Panc1 (cell line): ENCODE measurements at places on chromosomes 6 and 20. TPM values are rescaled to one million over a fixed set of nuclear protein-coding genes. Genes with fewer than 3 reads are reported as not detected.

GRCh38 chr6:158912655-158913054 lies 87.3 kb downstream of the RSPH3 start:
- peaks cover 3% of the 10 kb centered on the region; the same call in 1 of the 2 replicates for H3K4me1 ChIP-seq
- no peaks in the 10 kb centered on the region for H3K27me3 ChIP-seq
- H3K27ac ChIP-seq = no peak overlapping the region
- H3K4me3 ChIP-seq = no peak overlapping the region

GRCh38 chr6:128527375-128527774 lies 7.0 kb upstream of the PTPRK start:
- DNase-seq = no peak
- no peak overlapping the region for H3K27ac ChIP-seq
- no peaks in the 10 kb centered on the region for H3K4me1 ChIP-seq
- H3K36me3 ChIP-seq = no peaks in the 10 kb centered on the region
- H3K27me3 ChIP-seq = no peaks in the 10 kb centered on the region

- no peak for DNase-seq
- H3K36me3 ChIP-seq = no peaks in the 10 kb centered on the region
- no peaks in the 10 kb centered on the region for H3K27me3 ChIP-seq
Measured at GRCh38 chr6:157374889-157375443, 6.0 kb upstream of the ZDHHC14 start.

GRCh38 chr6:91796603-91797002 lies 1209.7 kb upstream of the MAP3K7 start:
- H3K4me3 ChIP-seq = no peak overlapping the region
- DNase-seq = no peak
- no peaks in the 10 kb centered on the region for H3K4me1 ChIP-seq
- H3K27ac ChIP-seq = no peak overlapping the region
- no peaks in the 10 kb centered on the region for H3K27me3 ChIP-seq
- H3K36me3 ChIP-seq = no peaks in the 10 kb centered on the region

DNA sequence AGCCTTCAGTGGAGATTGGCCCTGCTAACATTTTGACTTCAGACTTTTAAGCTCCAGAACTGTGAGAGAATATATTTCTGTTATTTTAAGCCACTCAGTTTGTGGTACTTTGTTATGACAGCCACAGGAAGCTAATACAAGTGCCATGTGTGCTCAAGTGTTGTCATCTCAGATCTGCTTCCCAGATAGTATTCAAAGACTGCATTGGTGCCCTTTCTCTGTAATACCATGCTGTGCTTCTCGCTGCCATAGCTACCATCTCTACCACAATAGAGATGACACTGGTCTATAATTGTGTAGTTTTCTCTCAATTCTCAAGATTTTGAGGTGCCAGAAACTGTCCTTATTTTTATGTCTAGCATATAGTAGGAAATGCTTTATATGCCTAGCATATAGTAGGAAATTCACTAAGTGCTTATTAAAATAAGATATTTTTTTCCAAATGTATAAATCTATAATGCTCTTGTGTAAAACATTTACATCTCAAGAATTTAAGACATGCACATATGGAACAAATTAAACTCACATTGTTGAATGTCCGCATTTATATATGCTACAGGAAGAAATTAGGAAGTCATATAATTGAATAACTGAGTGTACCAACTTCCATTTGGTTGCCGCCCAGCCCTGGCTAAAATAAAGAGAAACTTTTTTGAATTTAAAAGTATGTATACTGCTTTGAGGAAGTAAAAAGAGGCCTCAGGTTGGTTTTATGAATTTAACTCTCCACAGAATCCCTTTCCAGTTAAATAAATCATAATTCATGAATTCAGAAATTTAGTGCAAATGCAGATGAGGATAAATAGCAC lies 77.6 kb downstream of the TPBG start:
- no peaks in the 10 kb centered on the region for H3K4me1 ChIP-seq
- no peaks in the 10 kb centered on the region for H3K36me3 ChIP-seq
- no peak for DNase-seq
- no peak overlapping the region for H3K4me3 ChIP-seq

DNA sequence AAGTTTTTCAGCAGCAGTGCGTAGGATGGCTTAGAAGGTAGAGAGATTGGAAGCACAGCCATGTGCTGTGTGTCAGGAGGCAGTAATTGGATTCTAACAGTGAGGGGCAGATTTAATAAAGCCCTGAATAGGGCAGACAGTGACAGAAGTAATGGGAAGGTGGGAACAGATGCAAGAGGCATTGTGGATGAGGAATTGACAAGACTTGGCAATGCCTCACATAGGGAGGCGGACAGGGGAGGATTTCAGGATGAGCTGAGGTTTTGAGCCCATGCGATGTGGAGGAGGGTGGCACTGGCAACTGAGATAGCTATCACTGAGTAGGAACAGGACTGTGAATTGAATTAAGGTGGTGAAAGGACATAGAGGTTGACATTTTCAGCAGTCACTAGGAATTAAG lies 262.2 kb upstream of the FLRT3 start:
- no peaks in the 10 kb centered on the region for H3K27me3 ChIP-seq
- no peaks in the 10 kb centered on the region for H3K4me1 ChIP-seq
- no peak overlapping the region for H3K4me3 ChIP-seq

RNF146 gene
- 43.1 TPM for total RNA-seq

EMILIN3 gene
- total RNA-seq = 0.54 TPM

RBBP8NL gene
- not detected for total RNA-seq
